ENCODE measurements at places on chromosomes 12 and 14.

GRCh38 chr12:84572196-84572595 is 340.4 kb downstream of the SLC6A15 start:
- DNase-seq: no peak

DNA sequence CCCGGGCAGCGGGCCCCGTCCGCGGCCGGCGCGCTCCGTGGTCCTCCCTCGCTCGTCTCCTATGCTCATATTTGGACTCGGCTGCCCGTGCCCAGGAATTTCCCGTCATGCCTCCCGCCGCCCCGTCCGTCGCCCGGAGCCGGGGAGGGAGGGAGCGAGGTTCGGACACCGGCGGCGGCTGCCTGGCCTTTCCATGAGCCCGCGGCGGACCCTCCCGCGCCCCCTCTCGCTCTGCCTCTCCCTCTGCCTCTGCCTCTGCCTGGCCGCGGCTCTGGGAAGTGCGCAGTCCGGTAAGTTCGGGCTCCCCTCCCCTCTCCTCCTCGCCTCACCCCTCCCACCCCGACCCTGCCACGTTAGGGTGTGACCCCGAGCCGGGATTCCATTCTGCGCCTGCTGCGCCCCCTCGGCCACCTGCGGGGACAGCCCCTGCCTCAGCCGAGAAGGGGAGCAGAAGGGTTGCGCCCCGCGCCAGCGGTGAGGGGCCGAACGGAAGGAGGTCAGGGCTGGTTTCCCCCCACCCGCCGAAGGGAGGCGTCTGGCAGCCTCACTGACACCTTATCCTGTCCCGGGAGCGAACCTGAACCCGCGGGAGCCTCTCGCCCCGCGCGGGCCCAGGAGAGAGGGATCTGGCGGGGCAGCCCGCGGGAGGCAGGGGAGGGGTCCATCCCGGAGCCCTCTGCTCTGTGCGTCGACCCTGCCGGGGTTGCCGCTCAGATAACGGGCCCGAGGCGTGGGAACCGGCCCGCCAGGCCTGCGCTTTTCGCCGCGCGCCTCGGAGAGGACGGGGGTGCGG is at the start of gene MSRB3:
MSRB3 (plus strand) TSS at position 108 of the 793 bp plus-strand sequence. CDS start 29,897 bp downstream, outside the sequence.
- no peak for DNase-seq

GRCh38 chr14:51147183-51147582 is 52.3 kb upstream of the TRIM9 start:
- no peak for DNase-seq

DNA sequence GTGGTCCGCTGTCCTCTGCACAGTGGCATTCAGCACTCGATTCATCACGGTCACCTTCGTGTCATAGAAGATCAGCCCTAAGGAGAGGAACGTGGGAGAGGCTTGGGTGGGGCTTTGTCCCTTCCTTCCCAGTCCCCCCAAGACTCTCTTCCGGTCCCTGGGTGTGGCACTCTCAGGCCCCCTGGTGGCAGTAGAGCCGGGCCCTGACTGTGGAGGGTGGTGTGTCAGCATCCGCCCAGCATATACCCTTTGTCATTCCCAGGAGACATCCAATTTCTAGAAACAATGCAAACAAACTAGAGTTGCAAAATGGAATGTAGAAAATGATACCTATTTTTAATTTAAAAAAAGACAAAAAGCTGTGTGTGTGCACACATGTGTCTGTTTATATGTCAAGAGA is 45.0 kb downstream of the TRAFD1 start:
- DNase-seq: peak; percentile 26

DNA sequence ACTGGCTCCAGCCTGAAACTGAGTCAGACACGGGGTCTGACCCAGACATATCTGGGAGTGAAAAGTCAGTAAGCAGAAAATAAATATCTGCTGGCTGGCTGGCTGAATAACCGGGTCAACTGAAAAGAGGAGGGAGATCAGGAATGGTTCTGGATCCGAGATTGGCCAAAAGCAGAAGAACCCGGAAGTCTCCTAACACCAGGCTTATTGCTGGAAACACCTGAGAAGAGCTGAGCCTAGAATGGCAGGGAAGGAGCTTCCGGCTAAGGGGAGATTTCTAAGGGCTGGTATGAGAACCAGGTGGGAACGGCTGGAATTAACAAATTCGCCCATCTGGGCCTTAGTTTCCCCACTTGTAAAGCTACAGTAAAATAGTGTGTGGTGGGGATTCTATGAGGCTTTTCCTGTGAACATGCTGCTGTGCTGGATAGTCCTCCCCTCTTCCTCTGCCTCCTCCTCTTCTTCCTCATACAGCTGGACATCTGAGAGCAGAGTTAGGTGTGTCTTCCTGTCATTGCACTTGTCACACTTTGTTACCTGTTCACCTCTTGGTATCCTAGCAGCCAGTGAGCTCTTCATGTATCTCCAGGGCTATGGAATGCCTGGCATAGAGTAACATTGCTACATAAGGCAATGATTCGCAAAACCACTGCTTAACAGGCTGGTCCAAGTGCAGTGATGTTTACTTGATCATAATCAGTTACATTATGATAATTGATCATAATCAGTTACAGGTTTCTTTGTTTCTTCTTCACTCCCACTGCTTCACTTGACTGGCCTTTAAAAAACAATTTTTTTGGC is 2.0 kb upstream of the SHMT2 start:
- DNase-seq: no peak

GRCh38 chr12:7042842-7043241 is 17.7 kb upstream of the C1S start:
- DNase-seq: peak; percentile 27

- DNase-seq: no peak
Observed at GRCh38 chr12:28570811-28571210, 380.6 kb downstream of the CCDC91 start.

DNA sequence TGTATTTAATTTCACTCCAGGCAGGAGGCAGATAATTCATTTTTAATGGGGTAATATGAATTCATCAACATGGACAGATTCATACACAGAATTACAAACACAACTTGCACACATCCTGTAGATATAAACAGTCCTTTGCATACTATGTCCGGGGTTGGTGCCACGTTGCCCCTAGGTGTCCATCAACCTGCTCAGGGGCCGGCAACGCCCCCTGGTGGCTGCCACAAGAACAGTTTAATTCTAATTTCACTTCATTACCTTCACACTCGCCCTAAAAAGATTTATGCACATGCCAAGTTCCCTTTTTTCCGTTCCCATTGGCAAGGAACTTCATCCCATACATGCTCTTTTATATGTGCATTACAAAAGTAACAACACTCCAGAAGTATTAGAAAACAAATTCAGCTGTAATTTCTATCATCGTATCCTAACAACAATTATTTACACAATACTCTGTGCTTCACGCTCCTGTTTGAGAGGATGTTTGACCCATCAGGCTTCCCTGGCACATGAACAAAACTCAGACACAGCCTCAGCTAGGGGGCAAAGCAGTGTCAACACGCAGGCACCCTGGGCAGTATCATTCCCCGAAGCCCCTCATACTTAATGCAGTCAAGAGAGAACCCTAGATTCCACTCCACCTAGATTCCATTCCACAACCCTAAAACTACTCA is 15.5 kb downstream of the MANSC1 start:
- DNase-seq: peak; percentile 62

DNA sequence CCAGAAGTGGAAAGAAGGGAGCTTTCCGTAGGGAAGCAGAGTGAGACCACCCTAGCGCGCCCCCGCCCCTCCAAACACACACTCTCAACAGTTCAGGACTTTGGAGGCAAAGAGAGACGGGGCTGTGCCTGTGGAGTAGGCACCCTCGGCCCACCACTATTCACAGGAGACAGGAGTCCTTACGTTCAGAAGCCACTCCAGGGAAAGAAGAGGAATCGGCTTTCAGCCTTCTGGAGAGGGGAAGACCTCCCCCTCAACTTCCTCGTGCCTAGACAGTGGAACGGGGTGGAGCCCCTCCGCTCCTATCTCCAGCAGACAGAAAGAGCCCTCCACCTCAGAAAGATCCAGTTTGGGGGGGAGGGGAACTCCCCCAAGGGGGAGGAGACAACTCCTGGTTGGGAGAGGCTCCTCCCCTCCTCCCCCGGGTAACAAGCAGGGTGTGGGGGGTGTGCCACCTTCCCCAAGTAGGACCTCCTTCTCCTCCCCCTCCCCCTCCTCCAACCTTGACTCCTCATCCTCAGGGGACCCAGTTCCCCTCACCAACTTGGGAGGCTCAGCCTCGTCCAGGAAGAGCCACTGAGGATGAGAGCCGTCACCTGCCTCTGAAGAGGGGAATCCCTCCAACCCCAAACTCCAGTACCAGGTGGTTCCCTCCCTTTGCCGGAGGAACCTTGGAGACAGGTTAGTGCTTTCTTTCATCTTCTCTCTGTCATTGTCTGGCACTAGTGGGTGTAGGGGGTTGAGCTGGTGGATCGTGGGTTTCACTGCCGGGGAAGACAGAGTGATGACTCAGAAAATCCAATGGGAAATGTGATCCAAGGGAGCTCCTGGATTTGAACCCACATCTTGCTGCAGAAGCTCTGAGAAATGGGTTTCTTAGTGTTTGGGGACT is 883 bp downstream of the FOXJ2 start:
- peak; percentile 24 for DNase-seq

- DNase-seq: no peak
Observed at GRCh38 chr12:123747309-123747708, 14.8 kb upstream of the DNAH10 start.

DNA sequence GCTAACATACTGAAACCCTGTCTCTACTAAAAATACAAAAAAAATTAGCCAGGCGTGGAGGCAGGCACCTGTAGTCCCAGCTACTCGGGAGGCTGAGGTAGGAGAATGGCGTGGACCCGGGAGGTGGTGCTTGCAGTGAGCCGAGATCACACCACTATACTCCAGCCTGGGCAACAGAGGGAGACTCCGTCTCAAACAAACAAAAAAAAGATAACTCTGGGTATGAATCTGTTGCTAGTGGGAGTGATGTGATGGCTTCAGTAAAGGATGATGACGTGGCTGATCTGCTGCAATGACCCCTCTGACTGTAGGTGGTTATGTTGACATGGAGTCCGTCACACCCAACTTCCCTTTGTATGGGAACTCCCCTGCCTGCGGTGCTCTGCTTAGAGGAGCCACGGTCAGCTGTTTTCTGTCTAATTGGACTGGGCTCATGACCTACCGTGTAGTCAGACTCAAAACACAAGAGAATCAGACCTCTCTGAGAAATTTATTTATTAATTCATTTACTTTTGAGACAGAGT is 59.1 kb upstream of the MED13L start:
- peak; percentile 16 for DNase-seq

- DNase-seq: peak; percentile 33
Observed at GRCh38 chr12:49233842-49234526, 30.9 kb upstream of the TUBA1C start.

DNA sequence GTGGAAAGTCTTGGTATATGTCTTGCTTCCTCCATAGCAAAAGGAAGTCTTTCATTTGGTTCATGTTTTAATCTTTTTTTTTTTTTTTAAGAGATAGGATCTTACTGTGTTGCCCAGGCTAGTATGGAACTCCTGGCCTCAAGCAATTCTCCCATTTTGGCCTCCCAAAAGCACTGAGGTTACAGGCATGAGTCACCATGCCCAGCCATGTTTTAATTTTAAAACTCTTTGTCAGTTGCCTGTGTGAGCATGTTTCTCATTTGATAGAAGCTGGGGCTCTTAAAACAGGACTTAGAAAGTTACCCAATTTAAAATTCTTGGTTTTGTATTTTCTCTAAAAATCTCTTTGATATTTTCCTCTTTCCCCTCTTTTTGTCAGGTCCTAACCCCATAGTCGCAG is 45.0 kb upstream of the REP15 start:
- no peak for DNase-seq

DNA sequence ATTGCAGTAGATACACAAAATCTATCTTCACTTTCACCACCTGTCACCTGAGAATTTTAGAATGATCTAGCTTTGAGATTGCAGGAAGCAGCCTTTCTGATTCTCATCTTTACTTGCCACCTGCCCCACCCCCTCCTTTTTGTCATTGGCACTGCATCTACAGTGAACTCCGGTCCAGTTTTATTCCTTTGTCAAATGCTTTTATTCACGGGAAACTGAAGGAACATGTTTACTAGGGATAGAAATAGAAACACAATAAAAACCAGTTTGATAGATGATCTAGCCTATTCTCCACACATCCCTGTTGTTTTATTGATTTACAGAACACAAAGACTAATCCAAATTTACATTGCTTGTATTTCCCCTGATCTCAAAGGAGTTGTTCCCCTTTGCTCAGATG is 471.7 kb upstream of the STXBP6 start:
- DNase-seq: no peak

- no peak for DNase-seq
Observed at GRCh38 chr12:51901121-51901817, 6.0 kb upstream of the ACVRL1 start.

- no peak for DNase-seq
Observed at GRCh38 chr12:12627308-12627827, 15.7 kb downstream of the CREBL2 start.

GRCh38 chr14:73758392-73759182 is 44.4 kb upstream of the PNMA1 start:
- peak; percentile 63 for DNase-seq

- DNase-seq: no peak
Observed at GRCh38 chr14:92753250-92753649, 4.8 kb upstream of the LGMN start.

DNA sequence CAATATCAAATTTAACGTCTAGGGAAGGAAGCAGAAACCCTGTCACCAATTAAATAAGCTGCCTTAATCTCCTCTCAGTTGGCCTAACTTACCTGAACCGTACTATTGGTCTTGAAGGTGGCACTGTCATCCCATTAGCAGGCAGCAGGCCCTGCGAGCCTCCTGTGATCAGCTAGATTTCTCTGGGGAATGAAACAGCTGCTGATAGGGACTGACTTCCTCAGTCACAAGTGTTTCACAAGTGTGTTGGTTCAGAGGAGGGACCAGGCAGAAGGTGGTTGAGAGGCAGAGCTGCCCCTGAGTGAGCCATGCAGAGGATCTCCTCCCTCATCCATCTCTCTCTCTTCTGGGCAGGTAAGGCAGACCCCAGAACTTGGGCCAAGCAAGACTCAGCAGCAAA is 166.8 kb downstream of the DAD1 start:
- no peak for DNase-seq

DNA sequence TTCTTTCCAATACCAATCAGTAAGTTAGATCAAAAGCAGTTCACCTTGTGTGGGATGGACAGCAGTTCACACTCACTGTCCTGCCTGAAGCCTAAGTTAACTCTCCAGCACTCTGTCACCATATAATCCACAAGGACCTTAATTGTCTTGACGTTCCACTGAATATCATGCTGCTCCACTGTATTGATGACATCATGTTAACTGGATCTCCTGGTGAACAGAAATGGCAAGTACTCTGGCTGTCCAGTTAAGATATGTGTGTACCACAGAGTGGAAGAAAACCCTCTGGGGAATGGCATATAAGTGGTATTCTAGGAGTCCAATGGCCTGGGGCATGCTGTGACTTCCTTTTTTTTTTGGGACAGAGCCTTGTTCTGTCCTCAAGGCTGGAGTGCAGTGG is 16.2 kb downstream of the CDKL1 start:
- DNase-seq: no peak

GRCh38 chr12:102406033-102406584 is 74.3 kb downstream of the IGF1 start:
- DNase-seq: no peak

DNA sequence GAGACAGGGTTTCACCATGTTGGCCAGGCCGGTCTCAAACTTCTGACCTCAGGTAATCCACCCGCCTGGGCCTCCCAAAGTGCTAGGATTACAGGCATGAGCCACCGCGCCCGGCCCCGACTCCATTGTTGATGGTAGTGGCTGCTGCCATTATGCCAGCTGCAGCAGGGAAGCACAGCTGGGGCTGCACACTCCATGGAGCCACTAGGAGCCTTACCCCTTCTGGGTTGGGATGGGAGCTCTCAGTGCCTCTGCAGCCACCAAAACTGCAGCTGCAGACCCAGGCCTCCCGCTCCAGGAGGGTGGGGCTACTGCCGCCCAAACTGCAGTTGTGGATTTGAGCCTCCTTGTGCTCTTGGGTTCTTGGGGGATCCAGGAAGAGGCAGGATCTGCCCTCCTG is 25.9 kb downstream of the TCHP start:
- DNase-seq: no peak
